ENCODE measurements at places on chromosomes 12 and 14.

DNA sequence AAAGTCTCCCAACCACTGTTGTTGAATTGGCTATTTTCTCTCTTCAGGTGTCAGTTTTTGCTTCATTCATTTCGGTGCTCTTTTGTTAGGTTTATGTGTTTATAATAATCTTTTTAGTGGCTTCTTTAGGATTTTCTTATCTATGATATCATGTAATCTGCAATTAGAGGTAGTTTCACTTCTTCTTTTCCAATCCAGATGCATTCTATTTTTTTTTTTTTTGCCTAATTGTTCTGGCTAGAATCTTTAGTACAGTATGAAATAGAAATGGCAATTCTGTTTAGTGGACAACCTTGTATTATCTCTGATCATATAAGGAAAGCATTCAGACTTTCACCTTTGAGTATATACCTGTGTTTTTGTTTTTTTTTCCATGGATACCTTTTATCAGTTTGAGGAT is 17.4 kb downstream of the CNOT2 start:
- peaks cover 17% of the 10 kb centered on the region for H3K4me1 ChIP-seq
- no peak for DNase-seq
- no peaks in the 10 kb centered on the region for H3K36me3 ChIP-seq
- H3K27me3 ChIP-seq = no peaks in the 10 kb centered on the region

GRCh38 chr12:94025068-94025467 is 123.3 kb upstream of the PLXNC1 start:
- no peaks in the 10 kb centered on the region for H3K27me3 ChIP-seq
- no peak overlapping the region for H3K4me3 ChIP-seq
- no peak for DNase-seq
- no peaks in the 10 kb centered on the region for H3K4me1 ChIP-seq

GRCh38 chr12:121467638-121468498 is 68.0 kb downstream of the RNF34 start:
- H3K27me3 ChIP-seq = no peaks in the 10 kb centered on the region
- peak overlapping the region; percentile 44 for H3K4me3 ChIP-seq
- no peaks in the 10 kb centered on the region for H3K36me3 ChIP-seq

DNA sequence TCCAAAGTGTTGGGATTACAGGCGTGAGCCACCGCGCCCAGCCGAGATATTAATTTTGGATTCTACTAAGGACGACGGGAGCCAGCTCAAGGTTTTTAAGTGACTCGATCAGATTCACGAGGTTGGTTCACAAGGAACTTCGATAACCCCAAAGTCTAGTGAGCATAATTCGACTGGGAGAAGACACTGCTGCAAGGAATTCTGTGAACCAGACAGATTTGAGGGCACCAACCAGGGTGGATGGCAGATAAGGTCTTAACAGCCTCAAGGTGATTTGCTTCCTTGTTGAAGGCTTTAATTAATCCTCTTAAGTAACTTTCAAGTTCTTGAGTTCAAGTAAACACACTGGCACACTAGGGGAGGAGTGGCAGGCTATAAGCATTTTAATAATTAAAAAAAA is 1.1 kb upstream of the KLHDC2 start:
- H3K4me3 ChIP-seq = peak overlapping the region; percentile 62
- no peaks in the 10 kb centered on the region for H3K27me3 ChIP-seq
- H3K27ac ChIP-seq = peak overlapping the region; percentile 96
- peak; percentile 8 for DNase-seq
- no peaks in the 10 kb centered on the region for H3K36me3 ChIP-seq

DNA sequence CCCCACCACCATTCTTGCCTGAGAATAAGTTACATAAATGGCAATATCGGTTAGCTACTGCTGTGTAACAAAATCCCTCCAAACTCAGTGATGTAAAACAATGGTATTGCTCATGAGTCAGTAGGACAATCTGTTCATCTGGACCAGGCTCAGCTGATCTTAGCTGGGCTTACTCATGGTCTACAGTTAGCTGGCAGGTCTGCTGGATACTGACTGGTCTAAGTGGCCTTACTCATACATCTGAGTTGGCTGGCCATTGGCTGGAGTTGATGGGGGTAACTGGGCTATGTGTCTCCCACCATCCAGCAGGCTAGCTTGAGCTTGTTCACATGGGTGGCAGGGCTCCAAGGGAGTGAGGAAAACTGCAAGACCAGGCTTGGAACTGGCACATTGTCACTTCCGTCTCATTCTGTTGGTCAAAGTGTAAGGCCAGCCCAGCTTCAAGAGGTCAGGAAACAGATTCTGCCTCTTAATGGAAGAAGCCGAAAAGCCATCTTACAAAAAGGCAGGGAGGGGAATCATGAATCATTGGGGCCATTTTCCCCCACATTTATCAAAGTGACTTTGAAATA is 56.7 kb upstream of the CHGA start:
- no peak for DNase-seq
- H3K4me1 ChIP-seq = no peaks in the 10 kb centered on the region

- H3K4me3 ChIP-seq = no peak overlapping the region
- H3K27ac ChIP-seq = no peak overlapping the region
- no peaks in the 10 kb centered on the region for H3K27me3 ChIP-seq
- no peak for DNase-seq
Measured at GRCh38 chr14:49594347-49595091, 4.2 kb upstream of the LRR1 start.

GRCh38 chr14:30264161-30264560 is 294.8 kb upstream of the G2E3 start:
- H3K4me1 ChIP-seq = no peaks in the 10 kb centered on the region
- H3K36me3 ChIP-seq = no peaks in the 10 kb centered on the region
- no peak overlapping the region for H3K27ac ChIP-seq
- no peaks in the 10 kb centered on the region for H3K27me3 ChIP-seq
- DNase-seq = no peak

DNA sequence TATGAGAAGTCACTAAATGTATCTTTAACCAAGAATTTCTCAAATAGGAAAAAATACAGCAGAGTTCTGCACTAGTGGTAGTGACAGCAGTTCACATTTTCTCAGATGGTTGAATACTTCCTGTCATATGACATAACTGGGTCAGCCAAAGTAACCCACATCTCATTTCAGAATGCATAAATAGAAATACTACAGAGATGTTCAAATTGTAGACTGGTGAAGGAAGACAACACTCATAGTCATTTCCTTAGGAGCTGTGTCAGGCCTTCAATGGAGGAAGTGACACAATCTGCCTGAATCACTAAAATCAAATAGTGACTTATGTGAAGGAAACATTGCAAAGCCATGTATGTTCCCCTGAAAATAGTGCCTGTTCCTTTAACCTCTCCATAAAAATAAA is 32.4 kb downstream of the FERMT2 start:
- H3K4me3 ChIP-seq = no peak overlapping the region
- peak overlapping the region; percentile 55 for H3K27ac ChIP-seq
- H3K27me3 ChIP-seq = no peaks in the 10 kb centered on the region
- peaks cover 20% of the 10 kb centered on the region for H3K4me1 ChIP-seq
- no peaks in the 10 kb centered on the region for H3K36me3 ChIP-seq

DNA sequence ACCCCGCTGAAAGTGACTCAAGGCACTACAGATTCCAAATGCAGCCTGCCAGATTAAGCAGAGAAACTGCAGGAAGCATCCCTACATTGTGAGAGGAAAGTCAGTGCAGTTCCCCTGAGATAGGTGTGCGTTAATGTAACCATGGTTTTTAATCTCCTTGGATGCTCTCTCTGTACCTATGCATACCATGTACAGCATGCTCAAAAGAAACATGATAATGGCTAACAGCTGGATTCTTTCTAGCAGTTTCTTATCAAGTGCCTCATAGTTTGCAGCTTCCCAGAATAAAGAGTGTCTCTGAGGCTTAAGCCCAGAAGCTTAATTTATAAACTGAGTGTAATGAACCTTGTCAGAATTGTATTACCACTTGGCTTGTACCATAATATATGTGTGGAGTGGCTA is 17.1 kb upstream of the MDM1 start:
- no peak for DNase-seq
- H3K4me3 ChIP-seq = no peak overlapping the region
- H3K4me1 ChIP-seq = no peaks in the 10 kb centered on the region
- H3K27me3 ChIP-seq = no peaks in the 10 kb centered on the region
- no peaks in the 10 kb centered on the region for H3K36me3 ChIP-seq
- no peak overlapping the region for H3K27ac ChIP-seq

GRCh38 chr14:39991041-39991440 is 558.8 kb upstream of the FBXO33 start:
- H3K27ac ChIP-seq = no peak overlapping the region
- H3K27me3 ChIP-seq = no peaks in the 10 kb centered on the region
- no peak for DNase-seq
- H3K4me3 ChIP-seq = no peak overlapping the region

DNA sequence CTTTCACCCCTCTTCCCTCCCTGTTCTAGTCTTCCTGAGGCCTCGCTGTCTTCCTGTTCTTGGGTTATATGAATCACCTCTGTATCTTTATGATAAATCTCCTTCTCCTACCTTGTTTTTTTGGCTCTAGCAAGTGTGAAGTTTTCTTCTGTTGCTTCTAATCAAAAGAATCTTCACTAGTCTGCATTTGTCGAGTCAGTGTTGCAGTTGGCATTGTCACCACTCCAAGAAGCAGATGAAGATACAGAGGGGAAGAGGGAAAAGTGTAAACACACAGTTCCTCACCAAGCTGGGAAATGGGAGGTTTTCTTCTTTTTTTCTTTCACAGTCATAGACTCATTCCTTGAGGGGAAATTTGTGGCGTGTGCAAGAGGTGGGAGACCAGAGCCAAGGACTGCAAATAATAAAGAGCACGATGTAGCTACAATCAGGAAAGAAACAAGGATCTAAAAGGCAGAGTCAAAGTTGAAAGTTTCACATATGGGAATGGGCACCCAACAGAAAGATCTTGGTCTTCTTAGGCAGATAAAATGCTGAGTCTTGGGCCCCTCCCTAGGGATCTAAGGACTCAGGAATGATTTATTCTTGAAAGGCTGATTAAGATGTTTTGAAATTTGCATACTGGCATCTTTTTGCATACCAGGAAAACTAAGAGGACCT is 22.2 kb upstream of the PRICKLE1 start:
- no peak overlapping the region for H3K27ac ChIP-seq
- no peak for DNase-seq
- H3K36me3 ChIP-seq = no peaks in the 10 kb centered on the region
- H3K4me1 ChIP-seq = no peaks in the 10 kb centered on the region
- H3K27me3 ChIP-seq = no peaks in the 10 kb centered on the region

GRCh38 chr12:26340649-26341048 is 145.3 kb downstream of the SSPN start:
- no peak for DNase-seq
- no peak overlapping the region for H3K4me3 ChIP-seq
- no peaks in the 10 kb centered on the region for H3K36me3 ChIP-seq

- no peak overlapping the region for H3K27ac ChIP-seq
- H3K27me3 ChIP-seq = no peaks in the 10 kb centered on the region
- no peaks in the 10 kb centered on the region for H3K36me3 ChIP-seq
- no peak for DNase-seq
- H3K4me3 ChIP-seq = no peak overlapping the region
Measured at GRCh38 chr12:58509116-58509885, 411.0 kb downstream of the LRIG3 start.

GRCh38 chr12:42979746-42980145 is 390.2 kb upstream of the PRICKLE1 start:
- H3K4me1 ChIP-seq = no peaks in the 10 kb centered on the region
- no peak for DNase-seq
- no peaks in the 10 kb centered on the region for H3K36me3 ChIP-seq

GRCh38 chr14:76502219-76502618 is 126.3 kb downstream of the ESRRB start:
- H3K4me3 ChIP-seq = no peak overlapping the region
- DNase-seq = no peak
- no peaks in the 10 kb centered on the region for H3K4me1 ChIP-seq
- no peaks in the 10 kb centered on the region for H3K36me3 ChIP-seq
- H3K27me3 ChIP-seq = no peaks in the 10 kb centered on the region

DNA sequence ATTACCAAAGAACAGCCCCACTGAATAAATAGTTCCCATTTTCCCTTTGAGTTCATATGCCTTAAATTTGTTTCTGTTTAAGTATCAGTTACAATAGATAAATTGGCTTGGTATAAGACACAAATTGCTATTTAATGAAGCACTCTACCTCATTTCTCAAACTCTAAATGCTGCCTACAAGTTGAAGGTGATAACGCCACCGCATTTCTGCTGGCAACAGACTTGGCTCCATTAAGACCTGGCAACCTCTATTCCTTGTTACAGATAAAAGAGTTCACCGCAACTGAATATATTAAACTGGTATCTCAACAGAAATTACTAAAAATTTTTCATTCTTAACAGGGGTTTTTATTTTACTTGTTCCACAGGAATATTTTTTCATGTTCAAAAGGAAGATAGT is 35.6 kb downstream of the GXYLT1 start:
- no peaks in the 10 kb centered on the region for H3K27me3 ChIP-seq
- H3K4me3 ChIP-seq = no peak overlapping the region
- no peak overlapping the region for H3K27ac ChIP-seq
- DNase-seq = no peak
- H3K36me3 ChIP-seq = no peaks in the 10 kb centered on the region

DNA sequence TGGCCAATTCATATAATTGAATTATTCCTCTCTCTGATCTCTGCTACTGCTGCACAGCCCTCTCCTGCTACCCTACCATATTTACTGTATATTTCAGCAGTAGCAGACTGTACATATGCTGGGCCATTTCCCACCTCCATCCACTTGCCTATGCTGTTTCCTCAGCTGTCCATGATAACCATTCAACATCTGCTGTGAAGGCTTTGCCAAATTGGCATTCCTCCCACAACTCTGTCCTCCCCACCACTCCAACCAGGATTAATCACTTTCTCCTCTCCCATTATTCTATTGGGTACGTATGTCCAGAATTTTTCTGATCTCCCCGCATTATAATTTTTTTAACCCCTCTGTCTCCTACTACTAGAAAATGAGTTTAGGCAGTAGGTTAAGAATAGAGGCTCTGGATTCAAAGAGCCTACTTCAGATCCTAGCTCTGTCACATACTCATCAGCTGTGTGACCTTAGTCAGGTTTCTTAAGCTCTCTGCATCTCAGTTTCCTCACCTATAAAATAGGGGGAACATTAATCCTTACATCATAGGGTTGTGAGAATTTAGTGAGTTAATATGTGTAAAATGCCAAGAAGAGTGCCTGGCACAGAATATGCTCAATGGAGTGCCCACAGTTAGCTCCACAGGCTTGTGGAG is 123.3 kb downstream of the KICS2 start:
- H3K27ac ChIP-seq = no peak overlapping the region
- H3K27me3 ChIP-seq = no peaks in the 10 kb centered on the region
- no peaks in the 10 kb centered on the region for H3K36me3 ChIP-seq
- DNase-seq = no peak
- H3K4me3 ChIP-seq = no peak overlapping the region
- H3K4me1 ChIP-seq = no peaks in the 10 kb centered on the region

DNA sequence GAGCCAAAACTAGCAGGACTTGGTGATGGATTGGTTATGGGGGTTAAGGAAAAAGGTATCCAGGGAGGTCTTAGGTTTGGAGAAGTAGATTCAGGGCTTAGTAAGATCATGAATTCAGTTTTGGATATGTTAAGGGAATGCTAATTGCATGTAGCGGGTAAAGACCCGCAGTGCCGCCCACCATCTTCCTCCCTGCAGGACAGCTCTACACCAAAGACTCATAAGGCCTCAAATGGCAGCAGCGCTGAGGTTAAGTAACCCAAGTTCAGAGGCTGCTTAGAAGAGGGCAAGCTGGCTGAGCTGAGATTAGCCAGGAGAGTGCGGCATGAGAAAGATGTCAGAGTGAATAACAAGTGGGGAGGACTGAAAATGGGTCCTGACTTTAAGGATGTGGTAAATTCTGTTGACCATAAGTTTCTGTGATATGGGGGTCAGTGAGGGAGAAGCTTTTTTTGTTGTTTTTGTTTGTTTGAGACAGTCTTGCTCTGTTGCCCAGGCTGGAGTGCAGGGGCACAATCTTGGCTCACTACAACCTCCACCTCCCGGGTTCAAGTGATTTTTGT is 26.2 kb downstream of the RAD9B start:
- H3K27me3 ChIP-seq = no peaks in the 10 kb centered on the region
- H3K4me3 ChIP-seq = no peak overlapping the region
- H3K36me3 ChIP-seq = no peaks in the 10 kb centered on the region
- H3K27ac ChIP-seq = no peak overlapping the region
- no peak for DNase-seq
- H3K4me1 ChIP-seq = no peaks in the 10 kb centered on the region

Measured in naive thymus-derived CD4-positive, alpha-beta T cell (primary cell).